Stimulated activated CD4-positive, alpha-beta T cell treated with anti-CD3 and anti-CD28 coated beads, Interleukin-12 subunit alpha, Interleukin-12 subunit beta, amount 100 ng/mL, for 48 hours (primary cell): ENCODE measurements at places on chromosomes 7 and 10.

DNA sequence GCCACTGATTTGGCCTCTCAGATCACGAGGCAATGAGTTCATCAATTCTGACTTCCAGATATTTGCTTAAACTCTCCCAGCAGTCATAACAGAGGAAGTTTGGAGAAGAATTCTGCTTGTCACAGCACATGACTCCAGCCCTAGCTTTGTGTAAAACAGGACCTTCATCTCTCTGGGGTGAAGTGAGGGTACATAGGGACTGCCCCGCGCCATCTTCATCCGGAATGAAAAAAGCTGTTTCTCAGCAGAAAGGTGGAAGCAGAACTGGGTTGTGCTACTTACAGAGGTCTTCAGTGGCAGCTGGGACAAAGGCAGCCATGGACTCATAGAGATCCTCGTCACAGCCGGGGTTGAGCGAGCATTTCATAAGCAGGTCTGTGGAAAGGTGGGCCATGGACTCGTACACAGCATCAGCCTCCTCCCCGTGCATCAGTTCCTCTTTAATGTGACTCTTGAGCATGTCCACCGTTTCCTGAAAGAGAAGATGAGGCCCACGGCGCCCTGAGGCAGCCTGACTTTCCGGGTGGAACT is 58.4 kb upstream of the TM9SF3 start:
- DNase-seq: no peak

DNA sequence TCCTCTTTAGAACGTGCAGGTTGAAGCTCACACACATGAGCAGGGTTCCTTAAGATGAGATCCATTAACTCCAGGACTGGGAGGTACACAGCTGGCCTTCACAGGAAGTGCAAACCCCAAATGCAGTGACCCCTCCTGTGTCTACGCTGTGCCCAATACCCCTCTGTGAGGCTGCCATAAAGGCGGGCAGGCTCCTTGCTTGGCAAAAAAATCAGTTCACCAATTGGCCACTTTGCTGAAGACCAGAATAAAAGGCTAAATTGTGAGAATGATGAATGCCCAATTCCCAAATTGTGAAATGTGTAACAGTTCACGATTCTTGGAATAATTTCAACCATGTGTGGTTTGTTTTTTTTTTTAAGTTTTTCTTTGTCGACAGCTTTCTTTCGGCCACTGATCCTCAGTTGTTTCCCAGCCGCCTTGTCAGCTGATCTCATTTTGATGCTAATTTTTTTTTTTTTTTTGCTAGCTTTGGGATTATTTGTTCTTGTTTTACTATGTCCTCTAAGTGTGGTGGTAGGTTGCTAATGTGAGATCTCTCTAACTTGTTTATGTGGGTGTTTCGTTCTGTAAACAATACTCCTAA is 101.9 kb upstream of the PRSS58 start:
- DNase-seq: no peak

DNA sequence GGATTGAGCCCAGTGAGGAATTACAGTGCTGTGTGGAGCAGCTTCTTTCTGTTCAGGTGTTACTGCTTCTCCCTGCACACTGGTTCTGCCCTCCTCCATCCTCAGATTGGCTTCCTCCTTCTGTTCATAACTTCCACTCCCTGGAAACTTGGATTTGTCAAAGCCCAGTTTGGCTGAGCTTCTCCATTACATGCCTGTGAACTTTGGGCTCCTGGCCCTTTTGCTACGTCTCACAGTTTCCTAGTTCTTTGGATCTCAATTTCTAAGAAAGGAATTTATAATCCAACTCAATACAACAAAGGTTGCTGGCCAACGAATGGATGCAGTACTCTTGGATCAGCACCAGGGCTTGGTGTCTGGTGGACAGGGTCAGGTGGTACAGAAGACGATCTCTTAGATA is 318.1 kb downstream of the RPS24 start:
- DNase-seq: no peak

GRCh38 chr10:112168733-112169132 is 14.8 kb downstream of the GPAM start:
- DNase-seq: no peak

DNA sequence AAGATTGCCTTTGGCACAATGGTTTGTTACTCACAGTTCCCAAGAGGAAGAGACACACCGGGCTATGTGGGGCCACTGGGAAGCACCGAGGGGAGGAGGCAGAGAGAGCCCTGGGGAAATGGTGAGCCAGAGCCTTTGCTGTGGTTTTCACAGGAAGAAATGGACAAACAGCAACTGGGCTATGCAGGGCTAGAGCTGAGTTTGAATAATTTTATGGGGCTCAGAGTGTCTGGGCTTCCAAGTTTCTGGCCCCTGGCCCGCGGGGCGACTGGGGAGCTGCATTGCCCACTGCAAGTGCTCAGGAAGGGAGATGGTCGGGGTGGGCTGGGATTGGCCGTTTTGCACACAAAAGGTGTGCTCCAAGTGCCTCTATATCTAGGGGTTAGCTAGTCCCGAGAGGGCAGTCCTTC is 92.6 kb downstream of the CHST15 start:
- no peak for DNase-seq

GRCh38 chr10:9895453-9895852 is 1122.2 kb upstream of the CELF2 start:
- no peak for DNase-seq

- no peak for DNase-seq
Measured at GRCh38 chr10:35463878-35464277, 127.6 kb downstream of the CCNY start.

DNA sequence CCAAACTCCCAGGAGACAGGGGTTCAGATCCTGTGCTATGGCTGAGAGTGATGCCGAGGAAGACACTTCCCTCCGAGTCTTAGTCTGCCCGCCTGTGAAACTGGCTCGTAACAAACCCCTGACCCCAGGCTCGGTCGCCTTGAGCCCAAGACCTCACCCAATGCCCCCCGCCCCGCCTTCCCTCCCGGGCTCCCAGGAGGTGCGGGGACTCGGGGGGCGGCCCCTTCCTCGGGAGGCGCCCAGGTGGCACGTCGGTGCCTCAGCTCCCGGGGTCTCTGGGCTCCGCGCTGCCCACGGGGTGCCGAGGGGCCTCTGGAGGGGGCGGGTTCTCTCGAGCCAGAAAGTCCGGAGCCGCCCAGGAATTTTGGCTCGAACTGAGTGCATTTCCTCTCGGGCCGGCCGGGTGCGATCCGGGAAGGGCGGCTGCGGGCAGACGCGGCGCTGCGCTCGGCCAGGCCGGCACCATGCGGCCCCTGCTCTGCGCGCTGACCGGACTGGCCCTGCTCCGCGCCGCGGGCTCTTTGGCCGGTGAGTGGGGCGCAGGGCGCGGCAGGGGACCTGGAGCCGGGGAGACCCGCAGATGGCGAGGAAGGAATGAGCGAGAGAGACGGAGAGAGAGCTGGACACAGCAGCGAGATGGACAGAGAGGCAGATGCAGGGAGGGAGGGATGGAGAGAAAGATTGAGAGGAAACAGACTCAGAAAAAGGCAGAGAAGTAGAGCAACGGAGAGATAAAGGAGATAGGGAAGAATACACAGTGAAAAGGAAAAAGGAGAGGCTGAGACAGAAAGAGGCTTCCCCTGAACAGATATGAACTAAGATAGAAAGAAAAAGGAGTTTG is at the start of gene PLAC9:
TSS of gene PLAC9 (plus strand) at position 432 of the 841 bp plus-strand sequence. CDS start at position 465, 33 bp downstream.
- no peak for DNase-seq

DNA sequence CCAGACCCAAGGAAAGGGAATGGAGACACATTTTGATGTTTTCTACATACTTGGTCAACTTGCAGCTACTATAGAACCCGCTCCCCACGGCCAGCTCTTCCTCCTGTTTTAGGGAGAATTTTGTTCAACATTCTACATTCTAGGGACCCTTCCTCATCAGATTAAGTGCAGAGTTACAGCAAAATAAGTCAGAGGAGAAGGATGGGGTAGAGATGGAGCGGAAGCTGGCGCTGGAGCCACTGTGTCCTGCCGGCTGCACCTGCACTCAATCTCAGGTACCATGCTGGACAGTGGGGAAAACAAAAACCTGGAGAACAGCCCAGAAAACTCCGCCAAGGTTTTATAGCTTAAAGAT is 79.4 kb upstream of the EN2 start:
- DNase-seq: no peak

DNA sequence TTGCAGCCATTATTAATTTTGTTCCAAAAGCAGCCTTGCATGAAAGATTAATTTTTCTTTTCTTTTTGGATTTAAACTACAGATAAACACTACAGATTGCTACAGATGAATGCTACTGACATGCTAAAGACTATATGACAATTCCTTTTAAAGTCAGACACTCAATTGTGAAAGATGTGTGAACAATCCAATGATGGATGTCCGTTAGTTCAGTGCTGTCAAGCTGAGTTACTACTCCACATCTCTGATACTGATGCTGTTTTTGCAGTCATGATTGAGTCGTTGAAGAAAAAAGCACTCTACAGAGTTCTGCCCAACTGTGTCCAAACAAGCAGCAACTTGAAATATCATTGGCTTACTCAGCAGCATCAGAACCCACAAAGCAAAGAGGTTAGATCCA is 146.8 kb downstream of the OTUD1 start:
- no peak for DNase-seq

DNA sequence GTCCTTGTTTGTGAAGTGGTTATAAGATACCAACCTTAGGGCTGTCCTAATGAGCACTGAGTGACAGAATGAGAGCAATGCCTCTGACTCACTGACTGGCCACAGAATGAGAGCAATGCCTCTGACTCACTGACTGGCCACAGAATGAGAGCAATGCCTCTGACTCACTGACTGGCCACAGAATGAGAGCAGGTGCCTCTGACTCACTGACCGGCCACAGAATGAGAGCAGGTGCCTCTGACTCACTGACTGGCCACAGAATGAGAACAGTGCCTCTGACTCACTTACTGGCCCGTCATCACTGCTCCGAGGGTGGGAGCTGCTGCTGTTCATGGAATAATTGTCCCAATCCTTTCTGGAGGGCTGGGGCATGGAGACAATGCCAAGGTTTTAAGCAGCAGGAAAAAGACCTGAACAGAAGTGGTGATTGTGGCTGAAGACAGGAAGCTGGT is 265.2 kb upstream of the PPP2R2D start:
- no peak for DNase-seq

DNA sequence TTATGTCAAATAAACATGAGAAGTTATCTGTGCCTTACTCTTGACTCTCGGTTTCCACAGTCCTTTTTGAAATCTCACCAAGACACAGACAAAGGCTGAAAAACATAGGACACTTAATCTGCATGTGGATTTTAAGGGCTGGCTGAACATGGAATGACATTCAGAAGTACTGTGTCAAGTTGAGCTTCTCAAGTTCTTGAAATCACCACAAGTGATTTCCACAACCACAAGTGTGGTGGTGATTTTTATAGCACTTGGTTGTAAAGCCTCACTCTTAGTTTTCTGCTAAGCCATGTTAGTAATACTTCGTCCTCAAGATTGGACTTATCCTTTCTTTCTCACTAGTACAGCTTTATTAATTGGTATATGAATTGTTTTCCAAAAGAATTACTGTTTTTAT is 29.6 kb downstream of the FOXP2 start:
- DNase-seq: no peak

DNA sequence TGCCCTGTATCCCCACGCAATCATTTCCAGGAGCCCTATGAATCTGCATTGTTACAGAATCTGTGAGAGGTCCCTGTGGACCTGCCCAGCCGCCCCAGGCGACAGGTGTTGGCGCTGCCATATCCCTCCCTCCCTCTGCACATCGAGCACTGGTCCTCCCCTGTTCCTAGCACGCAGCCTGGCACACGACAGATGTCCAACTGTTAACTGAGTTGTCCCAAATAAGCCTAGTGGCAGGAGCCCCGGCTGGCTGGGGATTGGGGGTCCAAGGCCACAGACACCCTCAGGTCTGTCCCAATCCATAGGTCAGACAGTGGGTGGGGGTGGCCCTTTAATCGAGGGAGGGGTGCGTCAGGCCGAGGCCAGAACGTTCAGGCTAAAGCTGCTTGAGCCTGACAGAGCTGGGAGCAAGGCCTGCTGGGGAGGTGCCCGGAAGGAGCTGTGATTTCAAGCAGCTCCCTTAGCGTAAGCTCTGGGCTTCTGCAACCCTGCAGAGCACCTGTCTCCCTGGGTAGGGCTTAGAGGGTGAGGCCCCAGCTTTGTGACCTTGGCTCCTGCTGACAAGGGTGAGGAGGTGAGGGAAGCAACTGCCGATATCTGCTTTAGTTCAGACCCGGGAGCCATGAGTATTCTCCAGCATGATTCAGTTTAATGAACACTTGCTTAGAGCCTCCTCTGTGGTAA is 40.1 kb downstream of the ADRA2A start:
- no peak for DNase-seq

DNA sequence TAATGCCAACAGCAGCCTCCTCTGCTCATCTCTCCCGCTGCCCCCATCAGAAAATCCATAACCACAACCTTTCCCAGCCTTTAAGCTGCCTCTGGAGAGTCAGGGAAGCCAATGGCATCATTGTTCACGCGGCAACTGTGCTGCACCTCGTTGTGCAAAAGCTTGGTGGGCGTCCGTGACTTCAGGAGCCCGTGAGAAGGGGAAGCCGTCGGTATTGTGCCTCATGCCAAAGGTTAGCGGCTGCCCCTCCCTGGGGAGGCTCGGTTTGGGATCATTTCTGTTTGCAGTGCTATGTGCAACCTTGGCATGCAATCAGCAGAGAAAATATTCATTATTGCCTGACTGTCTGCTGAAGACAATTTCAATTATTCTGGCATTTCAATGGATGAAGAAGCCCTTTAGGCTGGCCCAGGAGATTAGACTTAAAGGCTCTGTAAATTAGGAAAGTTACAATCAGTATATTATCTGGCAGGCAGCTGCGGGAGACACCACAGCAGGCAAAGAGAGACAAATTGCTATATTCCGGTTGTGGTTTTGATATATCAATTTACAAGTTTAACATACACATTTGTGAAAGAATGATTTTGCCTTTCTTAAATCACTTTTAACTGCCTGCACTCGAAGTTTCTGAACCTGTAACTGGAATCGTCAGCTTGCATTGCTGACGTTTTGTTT is 244.5 kb downstream of the GATA3 start:
- DNase-seq: no peak

DNA sequence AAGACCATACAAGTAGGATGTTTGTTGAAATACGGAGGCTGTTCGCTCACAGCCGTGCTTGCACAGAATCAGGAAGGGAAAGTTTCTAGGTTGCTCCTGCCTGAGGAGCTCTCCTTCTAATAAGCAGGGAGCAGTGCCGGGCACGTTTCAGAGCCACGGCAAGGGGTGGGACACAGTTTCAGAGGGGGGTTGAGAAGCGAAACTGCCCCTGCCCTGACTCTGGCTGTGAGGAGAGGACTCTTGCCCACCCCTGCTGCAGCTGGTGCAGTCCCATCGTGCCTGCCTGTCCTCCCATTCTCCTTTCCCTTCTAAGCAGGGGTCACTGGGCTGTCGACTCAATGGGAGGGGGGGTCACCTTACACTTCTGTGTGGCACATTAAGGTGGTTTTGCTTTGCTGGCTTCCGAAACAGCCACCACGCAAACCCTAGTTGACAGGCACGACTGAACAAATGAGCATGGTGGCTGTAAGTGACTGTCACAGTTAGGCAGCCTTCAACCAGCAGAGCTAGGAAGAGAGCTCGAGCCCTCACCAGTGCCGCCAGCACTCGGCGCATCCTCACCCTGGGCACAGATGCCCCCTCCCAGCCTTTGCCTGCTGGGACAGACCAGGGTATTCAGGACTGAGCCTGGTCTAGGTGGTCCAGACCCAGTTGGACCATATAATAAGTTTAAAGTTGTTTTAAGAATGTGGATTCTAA is 37.5 kb downstream of the ZNF467 start:
- no peak for DNase-seq
